ENCODE measurements at places on chromosomes 5 and 9.

DNA sequence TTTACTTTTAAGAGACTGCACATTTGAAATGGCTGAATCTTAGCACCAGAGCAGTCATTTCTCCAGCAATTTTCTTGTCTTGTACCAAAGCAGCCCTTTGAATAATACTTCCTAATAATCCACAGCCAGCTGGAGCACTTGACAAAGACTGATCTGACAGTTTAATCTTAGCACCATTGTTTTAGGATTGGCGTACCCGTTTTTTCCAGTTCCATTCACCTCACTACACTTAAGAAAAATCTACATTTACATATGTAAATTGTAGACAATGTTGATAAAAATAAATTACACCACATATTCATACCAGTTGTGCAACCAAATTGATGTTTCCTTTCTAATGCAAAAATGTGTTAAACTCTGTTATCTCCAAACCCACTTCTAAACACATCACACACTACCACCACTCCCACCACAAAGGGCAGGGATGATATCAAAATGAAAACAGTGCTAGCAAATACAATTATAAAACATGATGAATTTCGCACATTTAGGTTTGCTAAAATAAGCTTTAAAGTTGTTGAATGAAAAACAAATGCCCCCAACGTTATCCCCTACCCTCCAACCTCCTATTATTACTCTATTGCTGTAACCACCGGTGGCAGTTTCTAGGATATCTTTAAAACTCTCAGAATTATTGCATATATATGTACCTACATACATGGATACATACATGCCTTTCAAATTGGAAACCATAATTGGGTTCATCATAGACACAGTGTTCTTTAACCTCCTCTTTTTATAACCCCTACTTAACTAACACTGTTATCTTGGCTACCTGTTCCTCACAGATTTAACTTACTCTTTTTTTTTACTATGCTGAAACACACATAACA is 21.5 kb downstream of the SERINC5 start:
- DNase-seq = no peak

- DNase-seq = no peak
These were observed 41.6 kb downstream of the CDK5RAP2 start for GRCh38 chr9:120538339-120538738.

DNA sequence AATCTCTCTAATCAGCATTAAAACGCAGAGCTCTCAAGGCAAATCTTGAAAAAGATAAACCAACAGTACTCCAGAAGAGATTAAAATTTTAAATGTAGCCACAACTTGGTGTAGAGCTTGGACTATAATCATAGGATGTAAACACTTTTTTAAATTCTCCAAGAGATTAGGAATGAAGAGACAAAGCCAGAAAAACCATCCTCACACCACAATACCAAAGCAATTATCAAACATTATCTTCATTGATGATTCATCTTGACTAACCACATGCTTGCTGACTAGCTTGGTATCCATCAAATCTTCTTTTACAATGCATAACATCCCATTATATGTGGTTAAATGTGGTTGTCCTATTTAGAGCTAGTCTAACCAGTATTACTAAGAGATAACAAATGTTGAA is 815.1 kb downstream of the TLE1 start:
- DNase-seq = no peak

GRCh38 chr5:5005353-5005752 is 134.8 kb upstream of the ADAMTS16 start:
- no peak for DNase-seq

DNA sequence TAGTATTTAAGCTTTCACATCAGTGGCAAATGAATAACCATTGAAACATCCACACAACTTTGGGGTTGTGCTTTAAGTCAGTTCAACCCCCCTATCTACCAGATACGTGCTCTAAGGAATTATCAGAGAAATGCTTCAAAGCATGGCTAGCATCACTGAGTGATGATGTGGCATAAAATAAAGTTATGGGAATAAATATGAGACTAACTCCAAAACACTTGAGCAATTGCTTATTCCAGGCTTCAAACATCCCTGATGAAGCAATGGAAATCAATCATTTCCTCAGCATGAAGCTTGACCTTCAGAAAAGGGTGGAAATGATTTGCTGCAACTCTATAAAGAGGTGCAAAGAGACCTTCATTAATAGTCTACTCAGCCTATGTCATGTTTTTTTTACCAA is 292.0 kb upstream of the SMC2 start:
- no peak for DNase-seq

DNA sequence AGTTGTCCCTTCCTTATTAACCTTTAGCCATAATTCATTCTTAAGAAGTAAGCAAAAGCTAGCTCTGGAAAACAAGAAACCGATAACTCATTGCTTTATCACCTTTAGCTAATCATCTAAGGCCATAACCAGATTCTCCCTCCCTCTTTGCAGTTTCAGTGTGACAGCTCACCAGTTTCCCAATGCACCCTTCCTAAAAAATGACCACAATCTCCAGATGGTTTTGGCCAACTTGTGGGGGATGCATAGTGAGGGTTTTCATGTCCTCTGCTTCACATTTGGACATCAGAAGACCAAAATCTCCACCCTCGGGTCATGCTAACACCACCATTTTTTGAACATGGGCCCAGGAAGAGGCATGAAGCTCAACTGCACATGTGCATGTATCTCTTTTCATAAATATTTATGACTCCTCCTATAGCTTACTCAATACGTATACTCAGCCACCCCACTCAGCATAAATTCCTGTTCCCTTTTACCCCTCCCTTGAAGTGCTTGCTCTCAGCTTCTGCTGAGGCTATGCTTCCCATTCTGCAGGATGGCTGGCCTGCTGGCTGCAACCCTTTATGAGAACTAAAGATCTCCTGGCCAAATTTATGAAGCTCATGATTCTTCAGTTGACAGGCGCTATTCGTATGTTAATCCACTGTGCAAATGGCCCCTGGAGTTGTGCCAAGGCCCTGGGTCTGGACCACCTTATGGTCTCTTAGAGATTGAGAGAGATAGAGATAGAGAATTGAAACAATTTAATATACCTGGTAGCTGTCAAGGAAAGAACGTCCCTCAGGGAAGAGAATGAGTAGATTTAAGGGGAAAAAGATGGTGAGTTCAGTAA is 14.8 kb downstream of the PPP3R2 start:
- no peak for DNase-seq

GRCh38 chr5:150393096-150393645 is 19.5 kb downstream of the CD74 start:
- DNase-seq = no peak

GRCh38 chr5:14174230-14174636 is 31.1 kb downstream of the TRIO start:
- DNase-seq = no peak

- no peak for DNase-seq
These were observed 9.5 kb downstream of the CDK20 start for GRCh38 chr9:87964826-87965225.

- DNase-seq = no peak
These were observed 1.3 kb downstream of the PCDHGC3 start for GRCh38 chr5:141477044-141477575.

GRCh38 chr9:93952119-93952783 is 2.9 kb downstream of the BARX1 start:
- DNase-seq = no peak

All from stromal cell of bone marrow (primary cell).